Suppressor macrophage (primary cell): ENCODE measurements at places on chromosomes 13 and 19.

DNA sequence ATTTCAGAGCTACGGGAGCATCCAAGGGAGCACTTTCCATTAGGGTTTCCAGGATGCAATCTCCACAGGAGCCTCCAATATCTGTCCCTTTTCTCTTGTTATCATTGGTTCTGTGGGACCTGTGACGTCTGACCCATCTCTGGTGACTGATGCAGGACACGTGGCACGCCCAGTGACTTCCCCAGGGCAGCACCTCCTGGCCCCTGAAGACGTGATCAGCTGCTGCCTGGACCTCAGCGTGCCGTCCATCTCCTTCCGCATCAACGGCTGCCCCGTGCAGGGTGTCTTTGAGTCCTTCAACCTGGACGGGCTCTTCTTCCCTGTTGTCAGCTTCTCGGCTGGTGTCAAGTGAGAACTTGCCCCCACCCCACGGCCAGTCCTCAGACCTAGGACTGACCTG lies 25.5 kb downstream of the RYR1 start:
- DNase-seq = no peak

DNA sequence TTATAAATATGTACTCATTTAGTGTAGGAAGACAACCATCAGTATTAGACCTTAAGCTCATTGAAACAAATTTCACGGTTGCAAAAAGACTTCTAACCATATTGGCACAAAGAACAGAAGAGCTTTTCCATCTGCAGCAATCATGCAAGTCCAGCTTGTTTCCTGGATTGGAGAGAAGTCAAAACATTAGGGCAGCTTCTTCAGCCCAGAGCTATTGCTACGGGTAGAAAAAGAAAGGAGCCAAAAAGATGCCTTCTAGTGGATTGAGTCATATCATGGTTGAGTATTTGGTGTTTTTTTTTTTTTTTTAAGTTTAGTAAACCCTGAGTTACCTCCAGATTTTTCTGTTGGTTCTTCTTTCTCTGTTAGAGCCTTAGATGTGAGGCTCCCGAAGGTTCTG lies 99.8 kb downstream of the WDFY2 start:
- DNase-seq = no peak

GRCh38 chr13:111491659-111492058 lies 171.2 kb downstream of the TEX29 start:
- no peak for DNase-seq

DNA sequence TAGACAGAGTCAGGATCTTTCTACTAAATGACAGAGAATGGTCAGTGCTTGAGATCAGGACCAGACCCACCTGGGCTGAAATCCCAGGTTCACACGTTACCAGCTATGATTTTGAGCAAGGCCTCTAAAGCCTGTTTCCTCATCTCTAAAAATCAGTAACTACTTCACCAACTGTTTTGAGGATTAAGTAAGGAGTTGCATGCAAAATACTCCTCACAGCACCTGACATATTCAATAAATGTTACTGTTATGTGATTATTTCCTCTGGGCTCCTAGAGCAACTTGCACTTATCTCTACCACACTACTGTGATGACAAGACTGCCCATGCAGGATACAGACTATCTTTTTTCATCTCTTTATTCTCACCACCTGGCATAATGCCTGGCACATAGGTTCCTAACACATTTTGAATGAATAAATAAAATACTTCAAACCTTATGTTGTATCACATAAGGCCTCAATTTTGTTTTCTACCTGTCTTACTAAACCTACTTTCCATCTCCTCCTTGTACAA lies 1.8 kb downstream of the KATNAL1 start:
- no peak for DNase-seq

DNA sequence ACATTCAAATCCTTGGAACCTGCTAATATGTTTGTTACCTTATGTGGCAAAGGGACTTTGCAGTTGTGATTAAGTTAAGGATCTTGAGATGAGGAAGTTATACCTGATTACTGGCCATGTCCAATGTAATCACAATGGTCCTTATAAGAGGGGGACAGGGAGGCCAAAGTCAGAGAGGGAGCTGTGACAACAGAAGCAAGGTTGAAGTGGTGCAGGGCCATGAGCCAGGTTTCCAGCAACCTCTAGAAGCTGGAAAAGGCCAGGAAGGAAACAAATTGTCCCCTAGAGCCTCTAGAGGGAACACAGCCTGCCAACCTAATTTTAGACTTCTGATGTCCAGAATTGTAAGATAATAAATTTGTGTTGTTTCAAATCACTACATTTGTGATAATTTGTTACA lies 334.7 kb upstream of the DACH1 start:
- DNase-seq = no peak

GRCh38 chr13:37413161-37413560 lies 185.4 kb downstream of the POSTN start:
- DNase-seq = no peak

DNA sequence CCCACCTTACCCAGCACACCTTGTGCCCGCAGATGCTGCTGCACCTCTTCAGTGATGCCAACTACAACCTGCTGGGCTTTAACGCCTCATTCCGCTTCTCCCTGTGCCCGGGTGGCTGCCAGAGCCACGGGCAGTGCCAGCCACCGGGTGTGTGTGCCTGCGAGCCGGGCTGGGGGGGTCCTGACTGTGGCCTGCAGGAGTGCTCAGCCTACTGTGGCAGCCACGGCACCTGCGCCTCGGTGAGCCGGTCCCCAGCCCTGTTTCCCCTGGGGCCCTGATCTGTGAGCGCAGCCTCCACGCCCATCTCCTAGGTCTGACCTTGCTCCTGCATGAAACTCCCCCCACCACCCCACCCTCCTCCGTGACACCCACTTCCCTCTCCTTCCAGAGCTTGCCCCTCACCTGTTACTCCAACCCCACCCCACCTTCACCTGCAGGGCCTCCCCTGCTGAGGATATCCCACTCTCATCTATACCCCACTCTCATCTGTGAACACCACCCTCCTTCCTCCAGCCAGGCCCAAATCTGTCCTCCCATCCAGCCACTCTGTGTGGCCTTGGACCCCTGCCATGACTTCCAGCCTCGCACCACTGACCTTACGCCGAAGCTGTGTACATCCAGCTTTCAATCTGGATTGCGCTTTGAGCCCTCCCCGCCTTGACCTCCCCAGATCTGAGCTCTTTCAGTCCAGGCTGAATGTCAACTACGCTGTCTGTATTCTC lies 8.7 kb downstream of the MEGF8 start:
- DNase-seq = no peak

- DNase-seq = no peak
Observed at GRCh38 chr19:29417048-29417447, 108.7 kb upstream of the VSTM2B start.

DNA sequence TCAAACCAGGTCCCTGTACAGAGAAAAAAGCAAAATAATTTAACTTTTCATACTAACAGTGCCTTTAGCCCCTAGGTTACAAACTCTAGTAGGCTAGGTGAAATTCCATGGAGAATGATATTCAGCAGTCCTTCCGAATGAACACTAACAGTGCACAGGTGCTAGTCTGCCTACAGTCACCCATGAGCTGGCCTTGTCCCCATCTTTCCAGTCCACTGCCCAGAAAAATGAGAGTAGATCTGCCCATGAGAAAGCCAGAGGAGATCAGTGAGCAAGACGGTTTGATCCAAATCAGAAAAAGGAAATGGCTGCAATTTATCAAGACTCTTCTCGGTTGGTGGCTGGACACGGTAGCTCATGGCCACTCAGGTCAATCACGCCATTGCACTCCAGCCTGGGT lies 524.9 kb downstream of the FGF9 start:
- no peak for DNase-seq

DNA sequence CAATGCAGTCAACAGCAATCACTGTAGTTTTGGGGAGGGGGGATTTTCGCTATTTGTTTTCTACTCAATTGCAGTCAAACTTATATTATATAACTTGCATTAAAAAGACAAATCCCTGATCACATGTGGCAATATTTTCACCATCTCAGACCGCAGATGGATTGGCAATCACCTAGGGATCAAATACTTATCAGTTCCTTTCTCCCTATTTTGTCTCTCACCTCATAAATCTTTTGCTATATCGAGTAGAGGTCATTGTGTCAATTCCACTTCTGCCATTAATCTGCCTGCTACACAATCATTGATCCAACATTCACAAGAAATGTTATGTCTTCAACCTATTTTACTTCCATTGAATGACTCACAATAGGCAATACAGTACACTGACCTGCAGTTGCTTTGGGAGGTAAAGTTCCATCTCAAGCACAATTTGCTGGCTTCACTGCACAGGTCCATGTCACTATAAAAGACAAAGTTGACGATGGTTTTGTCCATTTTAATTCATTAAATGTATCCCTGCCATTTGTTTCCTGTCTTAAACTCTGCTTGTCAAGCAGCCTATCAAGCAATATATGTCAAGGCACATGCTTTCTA lies 415.8 kb upstream of the PCDH9 start:
- no peak for DNase-seq

GRCh38 chr19:12287958-12288500 lies 6.7 kb downstream of the ZNF44 start:
- DNase-seq = no peak
